ENCODE measurements at places on chromosomes 7 and 10.

GRCh38 chr7:13034693-13035092 is 347.3 kb downstream of the ARL4A start:
- no peak for DNase-seq

DNA sequence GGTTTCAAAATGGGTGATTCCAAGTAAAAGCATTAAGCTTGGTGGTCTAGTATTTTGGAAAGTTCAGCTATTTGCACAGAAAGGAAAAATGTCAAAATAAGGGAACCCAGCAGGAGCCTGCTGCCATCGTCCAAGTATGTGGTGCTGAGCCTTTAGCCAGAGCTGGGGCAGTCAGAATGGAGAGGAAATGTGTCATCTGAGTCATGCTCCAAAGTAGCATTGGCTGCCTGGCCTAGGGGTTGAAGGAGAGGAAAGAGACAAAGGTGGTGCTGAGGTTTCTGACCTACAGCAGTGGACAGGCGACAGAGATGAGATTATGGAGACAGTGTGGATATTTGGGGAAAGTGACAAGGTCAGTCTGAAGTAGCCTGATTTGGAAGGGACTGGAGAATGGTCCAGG is 103.9 kb downstream of the PLCE1 start:
- no peak for DNase-seq

DNA sequence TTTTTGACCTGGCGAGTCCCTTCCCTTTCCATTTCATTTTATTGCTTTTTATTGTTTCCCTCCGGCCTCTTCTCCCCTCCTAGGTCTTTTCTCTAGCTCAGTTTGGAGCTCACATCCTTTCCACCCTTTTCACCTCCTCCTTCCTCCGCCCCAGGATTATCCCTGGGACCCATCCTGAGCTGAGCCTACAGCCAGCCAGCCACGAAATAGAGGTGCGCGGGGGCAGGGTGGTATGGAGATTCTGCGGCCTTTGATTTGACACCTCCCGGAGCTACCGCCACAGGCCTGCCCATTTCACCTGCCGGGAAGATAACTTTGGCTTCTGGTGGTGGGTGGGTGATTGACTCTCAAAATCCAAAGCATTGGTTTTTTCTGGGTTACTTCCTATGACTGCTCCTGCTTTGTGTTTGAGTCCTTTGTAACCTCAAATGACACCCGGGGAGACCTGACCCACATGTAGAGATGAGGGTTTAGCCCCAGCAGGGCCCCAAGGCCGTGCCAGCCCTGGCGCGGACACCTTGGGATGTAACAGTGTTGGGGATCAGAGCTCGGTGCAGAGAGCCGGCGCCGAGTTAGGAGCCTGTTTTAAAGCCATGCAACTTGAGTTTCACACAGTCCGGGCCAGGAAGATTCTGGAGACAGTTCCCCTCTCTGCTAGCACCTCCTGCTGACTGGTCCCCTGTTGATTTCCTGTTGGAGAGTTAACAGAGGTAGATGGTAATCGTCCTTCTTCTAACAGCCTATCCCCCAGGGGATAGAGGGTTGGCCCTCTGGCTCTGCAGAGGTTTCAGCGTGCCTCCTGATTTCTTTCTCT is 1.5 kb downstream of the DUSP5 start:
- DNase-seq, result peak; percentile 42

DNA sequence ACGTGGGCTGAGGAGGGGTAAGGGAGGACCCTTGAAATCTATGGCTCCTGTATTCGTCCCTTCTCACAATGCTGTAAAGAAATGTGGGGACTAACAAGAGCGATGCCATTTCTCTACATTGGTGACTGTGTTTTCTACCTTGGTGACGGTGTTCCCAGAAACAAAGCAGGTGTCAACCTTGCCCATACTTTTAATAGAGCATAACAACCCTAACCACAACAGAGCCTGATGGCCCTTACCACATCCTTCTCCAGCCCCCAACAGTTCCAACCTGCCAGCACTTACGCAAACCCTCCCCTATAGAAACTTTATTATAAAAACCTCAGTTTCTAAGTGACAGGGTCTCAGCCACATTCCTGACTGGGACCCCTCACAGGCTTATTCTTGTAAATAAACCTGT is 28.2 kb upstream of the ADCYAP1R1 start:
- DNase-seq, result no peak

DNA sequence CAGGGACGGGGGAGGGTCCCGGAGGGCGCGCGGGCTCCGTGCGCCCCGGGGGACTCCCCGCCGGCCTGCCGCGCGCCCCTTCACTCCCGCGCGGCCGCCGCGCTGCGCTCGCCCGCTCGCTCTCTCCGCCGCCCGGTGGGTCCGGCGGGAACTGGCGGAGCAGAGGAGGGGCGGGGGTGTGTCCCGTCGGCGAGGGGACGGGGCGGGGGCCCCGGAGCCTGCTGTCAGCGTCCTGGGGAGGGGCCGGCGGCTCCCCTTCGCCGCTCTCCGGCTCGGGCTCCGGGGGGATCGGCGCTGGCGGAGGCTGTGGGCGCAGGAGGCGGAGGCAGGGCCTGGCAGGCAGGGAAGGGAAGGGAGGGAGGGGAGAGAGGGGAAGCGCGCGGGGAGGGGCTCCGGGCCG is at the start of gene SH3PXD2A:
TSS of gene SH3PXD2A (minus strand) at position 153 of the 400 bp plus-strand sequence. CDS start 310 bp downstream, outside the sequence.
- DNase-seq, result no peak

- no peak for DNase-seq
Measured at GRCh38 chr7:114130866-114131265, 212.1 kb upstream of the PPP1R3A start.

DNA sequence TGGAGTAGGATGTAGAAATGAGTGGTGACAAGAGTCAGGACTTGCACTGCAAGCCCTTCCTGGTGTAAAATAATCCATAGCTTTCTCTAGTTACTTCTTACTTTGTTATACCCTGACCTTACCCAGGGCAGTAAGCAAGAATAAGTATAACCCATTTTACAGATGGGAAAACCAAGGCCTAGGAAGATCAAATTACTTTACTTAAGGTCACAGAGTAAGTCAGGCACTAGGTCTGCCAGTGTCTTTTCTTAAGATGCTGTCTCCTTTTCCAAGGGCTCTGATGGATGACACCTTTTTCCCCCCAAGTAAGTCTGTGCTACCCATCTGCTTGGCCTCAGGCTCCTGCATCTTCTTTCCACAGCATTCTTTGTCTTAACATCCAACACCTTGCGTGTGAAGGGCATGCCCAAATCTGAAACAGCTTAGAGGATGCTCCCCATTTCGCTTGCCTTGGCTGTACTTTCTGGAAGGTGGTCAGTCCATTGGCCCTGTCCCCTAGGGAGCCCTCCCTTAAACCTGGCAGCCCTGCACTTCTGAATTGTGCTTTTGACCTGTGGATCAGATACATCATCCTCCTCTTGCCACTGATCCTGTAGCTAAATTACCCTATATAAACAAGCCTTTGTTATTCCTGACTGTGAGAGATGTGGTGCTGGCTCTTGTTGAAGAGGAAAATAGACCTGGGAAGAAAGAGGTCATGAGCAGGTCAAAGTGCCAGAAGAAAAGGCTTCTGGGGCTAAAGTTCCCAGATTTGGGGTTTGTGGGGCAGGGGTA is 168.6 kb downstream of the LRMDA start:
- no peak for DNase-seq

DNA sequence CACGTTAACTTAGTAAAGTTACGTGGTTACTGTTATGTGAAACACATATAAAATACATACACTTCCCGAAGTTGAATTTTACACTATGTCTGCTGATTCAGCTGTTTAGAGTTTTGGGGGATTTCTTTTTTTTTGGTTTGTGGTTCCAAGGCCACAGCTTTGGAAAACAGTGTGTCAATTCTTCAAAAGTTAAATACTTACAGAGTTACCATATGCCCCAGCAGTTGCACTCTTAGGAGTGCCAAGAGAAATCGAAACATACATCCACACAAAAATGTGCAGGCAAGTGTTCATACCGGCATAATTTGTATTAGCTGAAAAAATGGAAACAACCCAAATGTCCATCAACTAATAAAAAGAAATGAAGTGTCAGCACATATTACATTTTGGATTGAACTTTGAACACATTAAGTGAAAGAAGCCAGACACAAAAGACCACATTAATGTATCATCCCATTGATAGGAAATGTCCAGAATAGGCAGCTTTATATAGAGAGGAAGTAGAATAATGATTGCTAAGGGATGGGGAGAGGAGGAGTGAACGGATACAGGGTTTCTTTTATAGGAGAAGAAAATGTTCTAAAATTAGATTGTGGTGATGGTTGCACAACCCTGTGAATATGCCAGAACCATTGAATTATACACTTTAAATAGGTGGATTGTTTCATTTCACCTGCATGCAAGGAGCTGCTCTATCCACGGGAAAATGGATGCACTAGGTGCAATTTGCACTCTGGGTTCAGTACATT is 17.6 kb downstream of the APBB1IP start:
- DNase-seq, result no peak

GRCh38 chr10:63396133-63396761 is 69.5 kb downstream of the JMJD1C start:
- no peak for DNase-seq

- no peak for DNase-seq
Measured at GRCh38 chr10:108966005-108966404, 957.3 kb downstream of the XPNPEP1 start.

- no peak for DNase-seq
Measured at GRCh38 chr10:3813267-3813666, 28.3 kb upstream of the KLF6 start.

- no peak for DNase-seq
Measured at GRCh38 chr7:155203059-155203881, 94.4 kb upstream of the INSIG1 start.

- DNase-seq, result no peak
Measured at GRCh38 chr10:26737730-26738129, 40.2 kb downstream of the PDSS1 start.

DNA sequence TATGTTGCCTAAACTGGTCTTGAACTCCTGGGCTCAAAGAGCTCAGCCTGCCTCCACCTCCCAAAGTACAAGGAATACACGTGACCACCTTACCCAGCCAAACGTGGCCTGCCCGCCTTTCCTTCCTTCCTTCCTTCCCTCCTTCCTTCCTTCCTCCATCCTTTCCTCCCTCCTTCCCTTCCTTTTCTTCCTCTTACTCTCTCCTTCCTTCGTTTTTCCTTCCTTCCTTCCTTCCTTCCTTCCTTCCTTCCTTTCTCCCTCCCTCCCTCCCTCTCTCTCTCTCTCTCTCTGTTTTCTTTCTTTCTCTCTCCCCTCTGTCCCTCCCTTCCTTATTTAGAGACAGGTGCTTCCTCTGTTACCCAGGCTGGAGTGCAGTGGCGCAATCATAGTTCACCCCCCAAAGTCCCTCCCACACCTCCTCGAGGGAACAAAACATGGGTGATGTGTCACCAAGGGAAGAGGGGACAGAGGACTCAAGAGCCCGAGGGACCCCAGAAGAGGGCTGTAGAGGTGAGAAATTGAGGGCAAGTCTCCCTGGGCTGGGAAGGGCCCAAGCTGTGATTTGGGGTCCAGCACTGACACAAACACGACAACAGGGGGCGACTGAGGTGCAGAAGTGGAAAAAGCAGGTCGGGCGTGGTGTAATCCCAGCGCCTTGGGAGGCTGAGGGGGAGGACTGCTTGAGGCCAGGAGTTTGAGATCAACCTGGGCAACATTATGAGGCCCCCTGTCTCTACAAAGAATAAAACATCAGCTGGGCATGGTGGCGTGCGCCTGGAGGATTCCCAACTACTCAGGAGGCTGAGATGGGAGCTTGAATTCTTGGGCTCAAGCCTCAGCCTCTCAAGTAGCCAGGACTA is 28.1 kb downstream of the EPHB4 start:
- peak; percentile 65 for DNase-seq
